Thyroid gland (tissue), 4 donors: ENCODE measurements at places on chromosomes 7 and 10. TPM values are rescaled to one million over a fixed set of nuclear protein-coding genes. Genes with fewer than 3 reads are reported as not detected.

Gene ZNF804B
- total RNA-seq, result 29.7 TPM

- H3K27me3 ChIP-seq, result no peaks in the 10 kb centered on the region
- no peak overlapping the region for H3K27ac ChIP-seq
- no peaks in the 10 kb centered on the region for H3K4me1 ChIP-seq
Observed at GRCh38 chr7:144127714-144128334, 4.8 kb downstream of the OR2A14 start.

Gene LIPF
- not detected for total RNA-seq

- H3K36me3 ChIP-seq, result no peaks in the 10 kb centered on the region
- no peak within 1 kb of the TSS for H3K4me3 ChIP-seq
- peak; percentile 15 for DNase-seq
- no peaks in the 10 kb centered on the region for H3K27me3 ChIP-seq
- no peaks in the 10 kb centered on the region for H3K4me1 ChIP-seq
- H3K27ac ChIP-seq, result no peak within 1 kb of the TSS
Observed at GRCh38 chr7:50304129-50304910, at the start of gene IKZF1. IKZF1 (plus strand) TSS chr7:50304716; CDS start chr7:50319062, 14,346 bp downstream.

Gene PNLIP
- total RNA-seq, result not detected
